ENCODE measurements at places on chromosomes 4 and X. TPM values are rescaled to one million over a fixed set of nuclear protein-coding genes. Genes with fewer than 3 reads are reported as not detected.

DNA sequence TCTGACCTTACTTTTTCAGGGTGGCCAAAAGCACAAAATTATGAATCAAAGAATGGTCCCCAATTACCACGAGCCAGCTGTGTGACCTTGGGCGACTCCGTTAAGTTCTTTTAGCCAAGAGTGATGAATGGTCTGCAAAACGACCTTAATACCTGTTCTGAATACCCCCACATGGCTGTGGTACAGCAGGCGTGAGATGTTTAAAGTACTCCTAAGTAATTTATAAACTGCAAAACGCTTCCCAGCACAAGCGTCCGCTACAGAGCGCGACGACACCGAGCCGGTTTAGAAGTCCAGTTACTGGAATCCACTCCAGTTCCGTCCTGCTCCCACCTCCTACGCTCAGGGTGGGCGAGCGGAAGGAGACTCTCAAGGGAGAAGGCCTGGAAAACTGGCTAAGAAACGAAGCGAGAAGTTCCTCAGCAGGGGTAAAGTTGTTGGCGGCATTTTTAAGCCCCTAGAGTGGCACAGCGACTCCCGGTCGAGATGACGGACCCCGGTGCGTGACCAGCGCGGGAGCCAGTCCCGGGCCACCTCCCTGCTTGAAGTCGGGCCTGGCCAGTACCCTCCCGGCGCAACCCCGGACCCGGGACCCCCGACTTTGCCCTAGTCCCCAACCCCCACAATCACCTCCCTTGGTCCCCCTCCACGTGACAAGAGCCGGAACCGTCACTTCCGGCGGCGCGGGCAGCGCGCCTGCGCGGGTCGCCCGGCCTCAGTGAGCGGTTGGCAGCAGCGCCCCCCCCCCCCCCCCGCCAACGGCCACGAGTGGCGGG is 659 bp upstream of the BMP2K start:
- H3K27me3 ChIP-seq, result no peaks in the 10 kb centered on the region
- peaks cover 25% of the 10 kb centered on the region for H3K4me1 ChIP-seq
- peak overlapping the region; percentile 57 for H3K4me3 ChIP-seq
- DNase-seq, result peak; percentile 86
- peak overlapping the region; percentile 93 for H3K27ac ChIP-seq

GRCh38 chr4:78922207-78922606 is 17.0 kb downstream of the PAQR3 start:
- H3K4me1 ChIP-seq, result no peaks in the 10 kb centered on the region
- H3K4me3 ChIP-seq, result no peak overlapping the region
- no peak overlapping the region for H3K27ac ChIP-seq
- no peaks in the 10 kb centered on the region for H3K27me3 ChIP-seq
- no peaks in the 10 kb centered on the region for H3K36me3 ChIP-seq

The PABPC4L gene
- not detected for total RNA-seq

DNA sequence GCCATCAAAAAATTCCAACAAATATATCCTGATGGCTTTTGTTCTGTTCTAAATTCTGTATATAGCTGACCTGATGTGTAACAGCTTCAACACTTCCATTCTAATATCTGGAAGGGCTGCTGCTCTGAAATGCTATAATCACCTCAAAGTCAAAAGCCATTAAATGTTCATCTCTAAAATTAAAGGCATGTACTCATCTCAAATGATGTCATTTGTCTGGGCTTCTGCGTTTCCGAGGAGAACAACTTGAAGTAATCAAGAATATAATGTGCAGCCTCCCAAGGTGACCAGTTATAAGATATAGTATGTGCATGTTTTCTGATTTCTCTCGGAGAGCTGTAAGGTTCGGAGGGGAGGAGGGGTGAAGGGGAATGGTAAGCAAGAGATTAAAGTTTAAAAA is 237.6 kb downstream of the SCFD2 start:
- DNase-seq, result no peak
- H3K4me3 ChIP-seq, result no peak overlapping the region
- H3K4me1 ChIP-seq, result no peaks in the 10 kb centered on the region
- no peaks in the 10 kb centered on the region for H3K27me3 ChIP-seq

DNA sequence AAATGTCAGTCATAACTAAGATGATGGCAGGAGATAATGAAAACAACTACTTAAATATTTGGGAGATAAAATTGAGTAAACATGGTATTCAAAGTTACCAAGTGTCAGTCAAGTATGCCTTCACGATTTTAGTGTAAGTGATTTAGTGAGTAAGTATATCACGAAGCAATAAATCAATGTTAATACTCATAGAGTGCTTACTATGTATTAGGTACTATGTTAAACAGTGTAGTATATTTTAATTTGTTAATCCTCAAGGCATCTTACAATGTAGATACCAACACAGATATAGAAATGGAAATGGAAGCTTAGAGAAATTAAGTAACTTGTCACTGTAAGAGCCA is 59.6 kb downstream of the ANXA3 start:
- H3K4me1 ChIP-seq, result peaks cover 9% of the 10 kb centered on the region
- H3K27ac ChIP-seq, result no peak overlapping the region
- no peaks in the 10 kb centered on the region for H3K27me3 ChIP-seq
- H3K36me3 ChIP-seq, result peaks cover 3% of the 10 kb centered on the region
- no peak overlapping the region for H3K4me3 ChIP-seq

The PLCXD1 gene
- 53.9 TPM for total RNA-seq

The RAB41 gene
- total RNA-seq, result not detected

GRCh38 chr4:37634180-37634579 is 52.0 kb downstream of the RELL1 start:
- H3K27me3 ChIP-seq, result no peaks in the 10 kb centered on the region
- H3K36me3 ChIP-seq, result peaks cover 2% of the 10 kb centered on the region
- no peaks in the 10 kb centered on the region for H3K4me1 ChIP-seq
- no peak for DNase-seq
- no peak overlapping the region for H3K27ac ChIP-seq

GRCh38 chr4:154305616-154306015 is 186.0 kb downstream of the DCHS2 start:
- no peak for DNase-seq
- H3K36me3 ChIP-seq, result no peaks in the 10 kb centered on the region
- no peak overlapping the region for H3K4me3 ChIP-seq
- no peak overlapping the region for H3K27ac ChIP-seq
- H3K27me3 ChIP-seq, result no peaks in the 10 kb centered on the region

The GAGE12J gene
- total RNA-seq, result not detected

DNA sequence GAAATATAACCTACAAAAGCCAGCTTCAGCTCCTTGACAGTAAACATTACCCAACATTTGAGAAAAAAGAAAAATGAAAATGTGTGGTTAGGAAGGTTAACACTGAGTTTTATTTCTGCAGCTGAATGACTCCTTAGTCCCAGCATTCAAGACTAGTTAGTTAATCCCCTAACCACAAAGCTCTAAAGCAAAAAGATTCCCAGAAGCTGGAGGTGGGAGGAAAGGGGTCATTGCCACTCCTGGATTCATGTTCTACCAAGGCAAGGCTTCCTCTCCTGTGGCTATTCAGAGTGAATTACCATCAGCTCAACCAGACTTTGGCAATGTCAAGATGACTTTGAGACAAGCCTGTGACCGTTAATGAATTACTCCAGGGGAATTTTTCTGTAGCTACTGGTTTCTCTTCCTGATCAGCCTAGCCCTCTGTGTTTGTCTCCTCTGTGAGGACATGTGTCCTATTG is 63.6 kb downstream of the HADH start:
- H3K4me3 ChIP-seq, result no peak overlapping the region
- no peak overlapping the region for H3K27ac ChIP-seq
- H3K4me1 ChIP-seq, result peaks cover 17% of the 10 kb centered on the region
- H3K27me3 ChIP-seq, result no peaks in the 10 kb centered on the region

DNA sequence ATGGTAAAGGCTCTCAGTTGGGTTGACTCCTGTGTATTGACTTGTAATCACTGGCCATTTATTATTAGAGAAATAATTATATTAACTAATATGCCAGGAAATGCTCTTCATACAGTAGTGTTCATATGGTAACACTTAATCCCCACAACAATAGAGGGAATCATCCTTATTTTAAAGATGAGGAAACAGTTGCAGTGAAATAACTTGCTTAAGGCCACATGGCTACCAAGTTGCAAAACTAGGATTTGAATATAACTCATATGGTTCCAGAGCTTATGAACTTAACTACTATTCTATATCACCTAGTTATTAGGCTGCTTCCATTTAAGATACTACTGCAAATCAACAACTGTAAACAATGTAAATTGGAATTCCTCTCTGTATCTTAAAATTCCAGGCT is 143.5 kb upstream of the HPGD start:
- H3K27ac ChIP-seq, result no peak overlapping the region
- H3K27me3 ChIP-seq, result no peaks in the 10 kb centered on the region
- H3K36me3 ChIP-seq, result no peaks in the 10 kb centered on the region
- DNase-seq, result no peak

The SPIN3 gene
- 17.9 TPM for total RNA-seq

DNA sequence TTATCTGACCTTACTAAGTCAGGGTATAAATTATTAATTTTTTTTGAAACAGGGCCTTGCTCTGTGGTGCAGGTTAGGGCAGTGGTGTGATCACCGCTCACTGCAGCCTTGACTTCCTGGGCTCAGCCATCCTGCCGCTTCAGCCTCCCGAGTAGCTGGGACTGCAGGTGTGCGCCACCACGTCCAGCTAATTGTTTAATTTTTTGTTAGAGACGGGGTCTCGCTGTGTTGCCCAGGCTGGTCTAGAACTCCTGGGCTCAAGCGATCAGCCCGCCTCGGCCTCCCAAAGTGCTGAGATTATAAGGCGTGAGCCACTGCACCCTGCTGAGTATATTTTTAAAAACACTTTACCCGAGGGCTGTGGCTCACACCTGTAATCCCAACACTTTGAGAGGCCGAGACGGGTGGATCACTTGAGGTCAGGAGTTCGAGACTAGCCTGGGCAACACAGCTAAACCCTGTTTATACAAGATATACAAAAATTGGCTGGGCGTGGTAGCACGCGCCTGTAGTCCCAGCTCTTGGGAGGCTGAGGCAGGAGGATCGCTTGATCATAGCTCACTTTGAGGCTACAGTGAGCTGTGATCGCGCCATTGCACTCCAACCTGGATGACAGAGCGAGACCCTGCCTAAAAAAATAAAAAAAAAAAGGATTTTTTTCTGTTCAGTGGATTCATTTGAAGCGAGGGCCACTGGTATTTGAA is 721 bp upstream of the TBC1D25 start:
- H3K4me1 ChIP-seq, result no peaks in the 10 kb centered on the region
- no peaks in the 10 kb centered on the region for H3K27me3 ChIP-seq
- DNase-seq, result no peak
- H3K4me3 ChIP-seq, result peak overlapping the region; percentile 25
- peak overlapping the region; percentile 71 for H3K27ac ChIP-seq

- no peaks in the 10 kb centered on the region for H3K4me1 ChIP-seq
- DNase-seq, result no peak
- H3K36me3 ChIP-seq, result no peaks in the 10 kb centered on the region
- no peak overlapping the region for H3K27ac ChIP-seq
- H3K4me3 ChIP-seq, result no peak overlapping the region
These were observed 2.4 kb upstream of the CRMP1 start for GRCh38 chr4:5895287-5895686.

DNA sequence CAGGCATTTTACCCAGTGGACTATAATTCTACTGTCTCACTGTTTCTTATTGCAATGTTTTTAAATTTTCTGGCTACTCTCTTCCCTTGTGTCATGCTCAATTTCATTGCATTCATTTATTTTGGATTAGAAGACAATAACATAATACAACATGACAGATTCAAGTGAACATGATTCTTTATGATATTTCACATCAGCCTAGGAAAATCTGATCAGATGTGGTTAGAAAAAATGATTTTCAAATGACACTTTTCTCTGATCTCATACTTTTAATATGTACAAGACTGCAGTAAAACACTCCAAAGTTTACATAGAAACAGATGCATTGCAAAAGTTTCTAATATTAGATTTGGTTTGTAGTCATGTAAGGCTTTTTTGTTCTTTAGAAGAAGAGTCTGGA is 586.0 kb downstream of the ACTRT1 start:
- H3K4me1 ChIP-seq, result no peaks in the 10 kb centered on the region
- no peak for DNase-seq
- H3K27ac ChIP-seq, result no peak overlapping the region
- no peak overlapping the region for H3K4me3 ChIP-seq
- H3K27me3 ChIP-seq, result no peaks in the 10 kb centered on the region

- no peak overlapping the region for H3K4me3 ChIP-seq
- no peak overlapping the region for H3K27ac ChIP-seq
- H3K36me3 ChIP-seq, result no peaks in the 10 kb centered on the region
- no peaks in the 10 kb centered on the region for H3K27me3 ChIP-seq
- no peaks in the 10 kb centered on the region for H3K4me1 ChIP-seq
These were observed 230.3 kb upstream of the PCDH18 start for GRCh38 chr4:137762591-137762990.

The FAM236C gene
- total RNA-seq, result not detected

- DNase-seq, result no peak
- H3K4me3 ChIP-seq, result no peak overlapping the region
- no peak overlapping the region for H3K27ac ChIP-seq
- H3K27me3 ChIP-seq, result no peaks in the 10 kb centered on the region
- no peaks in the 10 kb centered on the region for H3K4me1 ChIP-seq
- H3K36me3 ChIP-seq, result no peaks in the 10 kb centered on the region
These were observed 63.2 kb downstream of the PAK3 start for GRCh38 chrX:111159232-111159631.

The DACH2 gene
- not detected for total RNA-seq

The GAGE12H gene
- not detected for total RNA-seq

The LDB2 gene
- total RNA-seq, result not detected

DNA sequence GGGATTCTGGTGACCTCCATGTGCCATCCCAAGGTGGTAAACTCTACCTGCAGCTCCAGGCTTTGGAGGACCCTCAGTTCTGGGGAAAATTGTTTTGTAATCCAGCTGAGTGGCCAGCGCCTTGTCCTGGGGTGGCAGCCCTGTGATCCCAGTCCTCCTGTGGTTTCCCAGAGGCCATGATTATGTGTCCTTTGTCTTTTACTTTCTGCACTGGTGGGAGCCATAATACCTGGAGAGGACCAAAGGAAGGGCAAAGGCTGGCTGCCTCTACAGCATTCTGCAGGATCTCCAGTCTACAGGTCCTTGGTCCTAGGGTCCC is 64.0 kb downstream of the NBDY start:
- no peak for DNase-seq
- no peak overlapping the region for H3K4me3 ChIP-seq
- no peaks in the 10 kb centered on the region for H3K36me3 ChIP-seq
- H3K4me1 ChIP-seq, result no peaks in the 10 kb centered on the region

DNA sequence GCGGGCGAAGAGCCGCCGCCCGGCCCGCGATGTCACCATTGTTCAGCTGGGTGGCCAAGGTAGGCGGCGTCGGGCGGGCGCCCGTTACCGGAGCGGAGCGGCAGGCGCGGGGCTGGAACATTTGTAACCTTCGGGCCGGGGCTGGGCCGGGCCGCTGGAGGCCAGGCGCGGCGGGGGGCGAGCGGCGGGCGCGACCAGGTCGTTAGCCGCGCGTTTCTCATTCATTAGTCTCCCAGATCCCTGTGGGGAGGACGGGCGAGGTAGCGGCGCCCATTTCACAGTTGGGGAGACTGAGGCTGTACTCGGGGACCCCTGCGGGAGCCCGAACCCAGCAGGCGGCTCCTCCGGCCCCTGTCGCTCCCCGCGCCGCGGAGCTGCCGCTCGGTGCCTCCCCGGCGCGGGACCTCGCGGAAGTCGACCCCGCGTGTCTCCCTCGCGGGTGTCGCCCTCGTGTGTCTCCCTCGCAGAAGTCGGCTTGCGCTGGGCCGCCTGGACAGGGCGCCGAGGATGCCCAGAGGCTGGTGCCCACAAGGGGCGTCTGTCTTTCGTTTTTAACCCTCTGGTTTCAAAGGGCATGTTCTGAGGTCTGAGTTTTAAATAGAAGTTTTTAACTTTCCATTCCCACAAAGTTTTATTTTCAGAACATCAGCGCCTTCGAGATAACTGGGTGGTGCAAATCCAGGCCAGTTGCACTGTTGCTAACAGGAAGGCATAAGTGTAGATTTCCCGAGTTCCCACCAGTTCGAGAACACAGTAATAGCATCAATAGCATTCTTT is 17.5 kb downstream of the PTTG2 start:
- DNase-seq, result peak; percentile 51
- peak overlapping the region; percentile 54 for H3K4me3 ChIP-seq
- no peaks in the 10 kb centered on the region for H3K36me3 ChIP-seq
- H3K4me1 ChIP-seq, result peaks cover 15% of the 10 kb centered on the region
- no peaks in the 10 kb centered on the region for H3K27me3 ChIP-seq

Data from Caco-2 (cell line).